ENCODE measurements at places on chromosomes 5 and 9.

- no peak for DNase-seq
These were observed 156.4 kb upstream of the ADAMTS16 start for GRCh38 chr5:4983701-4984100.

DNA sequence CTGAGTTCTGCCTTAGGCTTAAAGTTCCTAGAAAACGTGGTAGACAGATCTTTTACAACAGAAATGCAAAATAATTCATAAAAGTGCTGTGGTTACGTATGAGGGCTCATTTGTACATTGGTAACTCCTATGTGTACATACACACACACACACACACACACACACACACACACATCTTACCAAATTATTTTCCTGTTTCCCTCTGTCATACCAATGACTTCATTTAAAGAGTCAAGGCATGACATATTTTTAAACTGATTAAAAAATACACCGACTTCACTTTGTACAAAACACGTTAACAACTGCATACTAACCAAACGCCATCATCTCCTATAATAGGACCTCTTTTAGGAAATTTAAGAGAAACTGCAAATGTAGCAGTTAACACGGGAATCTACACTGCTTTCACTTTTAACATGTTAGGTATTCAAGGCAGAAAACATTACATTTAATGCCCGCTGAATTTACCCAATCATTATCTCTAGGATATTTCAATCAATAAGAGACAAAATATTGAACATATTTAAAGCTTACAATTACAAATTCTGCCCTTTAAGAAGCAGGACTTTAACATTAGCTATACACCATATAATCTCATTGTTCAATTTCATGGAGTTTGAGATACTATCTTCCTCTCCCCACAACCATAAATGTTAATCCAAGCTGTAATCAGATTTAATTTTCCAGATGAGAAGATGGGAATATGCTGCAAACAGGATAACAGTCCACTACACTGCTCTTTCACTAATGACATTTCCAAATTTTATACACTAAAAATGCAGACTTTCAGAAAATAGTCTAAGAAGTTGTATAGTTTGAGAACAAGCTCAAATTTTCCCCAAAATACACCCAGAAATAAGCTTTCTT is 133.1 kb downstream of the DENND1A start:
- DNase-seq: no peak

DNA sequence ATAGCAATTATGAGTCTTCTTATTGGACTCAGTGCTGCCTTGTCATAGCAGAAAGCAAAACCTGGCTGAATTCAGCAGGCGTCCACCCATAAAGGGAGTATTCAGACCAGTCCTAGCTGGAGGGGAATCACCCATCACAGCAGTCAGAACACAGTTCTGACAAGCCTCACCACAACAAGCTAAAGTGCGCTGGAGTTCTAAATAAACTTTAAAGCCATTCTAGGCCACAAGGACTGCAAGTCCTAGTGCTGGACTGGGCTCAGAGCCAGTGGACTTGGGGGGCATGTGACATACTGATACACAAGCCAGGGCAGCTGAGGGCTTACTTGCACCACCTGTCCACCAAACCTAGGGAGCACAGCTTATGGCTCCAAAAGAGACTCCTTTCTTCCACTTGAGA is 115.3 kb upstream of the PCSK5 start:
- no peak for DNase-seq

GRCh38 chr9:116483622-116484491 is 203.2 kb upstream of the TRIM32 start:
- DNase-seq: no peak

DNA sequence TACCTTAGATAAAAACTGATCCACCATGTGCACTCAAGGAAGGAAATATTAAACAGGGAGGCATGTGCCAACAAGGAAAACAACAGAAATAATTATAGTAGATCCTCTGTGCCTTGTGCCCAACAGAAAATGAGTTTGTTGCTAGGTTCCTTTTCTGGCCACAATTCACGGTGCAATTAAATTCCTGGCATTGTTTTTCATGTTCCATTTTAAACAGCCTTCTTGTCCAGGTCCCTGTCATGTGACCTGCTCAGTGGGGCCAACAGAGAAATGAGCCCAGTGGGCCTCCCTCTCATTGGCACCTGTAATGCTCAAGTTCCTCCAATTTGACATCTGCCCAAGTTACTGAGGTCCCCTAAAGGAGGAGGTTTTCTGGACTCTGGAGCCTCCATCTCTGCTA is 56.5 kb downstream of the SPOCK1 start:
- no peak for DNase-seq

GRCh38 chr5:111931655-111932054 is 174.7 kb upstream of the NREP start:
- DNase-seq: no peak

- DNase-seq: no peak
These were observed 1791.8 kb upstream of the WWC1 start for GRCh38 chr5:166499447-166500240.

- peak; percentile 70 for DNase-seq
These were observed 154.5 kb downstream of the NR3C1 start for GRCh38 chr5:143248822-143249579.

- no peak for DNase-seq
These were observed 26.3 kb upstream of the SYNPO start for GRCh38 chr5:150613991-150614660.

DNA sequence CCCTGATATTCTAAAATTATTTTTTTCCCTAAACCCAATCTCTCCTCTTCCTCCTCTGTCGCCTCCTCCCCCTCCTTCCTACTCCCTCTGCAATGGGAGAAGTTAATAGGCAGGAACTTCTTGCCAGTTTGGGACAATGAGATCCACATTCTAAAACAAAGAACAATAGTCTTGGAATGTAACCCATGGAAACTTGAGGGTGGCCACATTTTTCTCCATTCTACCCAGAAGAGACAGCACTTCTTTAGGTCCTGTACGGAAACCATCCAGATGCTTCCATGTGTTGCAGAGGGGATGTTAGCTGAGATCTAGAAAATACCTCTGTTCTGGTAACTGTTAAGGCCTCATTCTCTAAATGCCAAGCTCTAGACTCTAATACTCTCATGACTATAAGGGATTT is 10.0 kb downstream of the SPARC start:
- no peak for DNase-seq

- peak; percentile 51 for DNase-seq
These were observed 132.4 kb downstream of the GCNT1 start for GRCh38 chr9:76591256-76591950.

DNA sequence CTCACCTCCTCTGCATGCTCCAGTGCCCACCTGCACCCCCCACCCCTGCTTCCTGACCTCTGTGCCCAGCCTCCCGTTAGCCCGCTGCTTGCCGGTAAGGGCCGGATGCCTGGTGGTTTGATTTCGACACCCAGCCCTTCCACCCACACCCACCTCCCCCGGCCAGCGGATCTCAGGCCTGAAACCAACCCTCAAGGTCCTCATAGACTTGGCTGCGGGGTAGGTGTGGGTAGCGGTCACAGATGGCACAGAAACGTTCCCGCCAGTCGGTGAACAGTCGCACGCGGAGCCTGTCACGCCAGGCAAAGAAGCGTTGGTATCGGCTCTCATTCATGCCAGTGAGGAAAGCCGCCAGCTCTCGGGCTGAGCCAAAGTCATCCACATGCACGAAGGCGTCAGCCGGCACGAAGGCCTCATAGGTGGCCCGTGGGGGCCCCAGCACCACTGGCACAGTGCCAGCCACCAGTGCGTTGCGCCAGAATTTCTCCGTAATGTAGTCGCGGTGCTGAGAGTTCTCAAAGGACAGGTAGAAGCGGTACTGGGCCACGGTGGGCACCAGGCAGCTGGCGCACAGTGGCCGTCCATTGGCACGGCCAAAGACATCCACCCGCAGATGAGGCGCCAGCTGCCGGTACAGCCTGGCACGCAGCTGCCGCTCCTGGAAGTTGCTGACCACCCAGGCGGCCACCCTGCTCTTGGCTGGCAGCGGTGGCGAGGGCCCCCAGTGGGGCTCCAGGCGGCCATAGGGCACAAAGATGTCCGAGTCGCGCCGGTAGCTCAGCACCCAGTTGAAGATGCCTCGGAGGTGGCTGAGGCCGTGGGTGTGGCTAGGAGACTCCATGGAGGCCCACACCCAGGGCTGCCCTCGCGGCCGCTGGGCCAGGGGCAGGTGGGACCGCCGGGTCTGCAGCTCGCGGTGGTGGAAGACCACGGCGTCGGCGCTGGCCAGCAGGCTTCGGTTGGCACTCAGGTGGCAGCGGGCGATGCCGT is 1.1 kb downstream of the FUT7 start:
- no peak for DNase-seq

DNA sequence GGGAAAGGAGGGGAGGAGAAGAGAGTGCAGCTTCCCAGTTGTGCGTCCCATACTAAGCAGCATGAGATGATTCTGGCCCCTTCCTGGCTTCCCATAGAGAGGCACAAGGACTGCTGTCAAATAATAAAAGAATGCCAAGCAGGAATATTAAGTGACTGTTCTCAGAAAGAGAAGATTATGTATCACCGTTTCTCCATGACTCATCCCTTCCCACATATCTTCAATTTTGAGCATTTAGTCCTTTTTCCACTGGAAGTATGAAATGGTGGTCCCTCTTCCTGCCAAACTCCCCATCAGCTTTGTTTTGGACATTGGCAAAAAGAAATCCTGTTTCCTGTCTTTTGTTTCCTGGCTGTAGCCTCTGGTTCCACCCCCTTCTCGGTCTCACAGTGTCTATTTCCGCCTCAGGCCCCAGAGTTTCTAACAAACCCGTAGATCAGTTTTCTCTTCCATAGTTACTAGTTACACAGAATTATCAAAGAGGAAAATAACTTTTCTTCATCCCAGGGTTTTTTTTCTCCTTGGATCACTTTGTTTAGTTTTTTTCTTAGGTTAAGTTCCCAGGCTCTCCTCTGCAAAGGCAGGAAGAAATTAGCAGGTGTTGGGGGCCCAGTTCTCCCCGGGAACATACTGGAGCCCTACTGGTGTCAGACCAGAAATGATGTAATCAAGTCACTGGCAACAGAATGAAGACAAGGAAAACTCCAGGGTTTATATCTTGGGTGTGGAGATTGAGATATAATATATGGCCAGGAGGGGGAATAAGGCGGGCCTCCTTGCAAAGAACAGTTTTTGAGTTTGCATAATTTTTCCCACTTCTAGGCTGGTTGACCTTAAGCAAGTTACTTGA is 26.4 kb upstream of the ARHGAP26 start:
- DNase-seq: peak; percentile 34

- DNase-seq: no peak
These were observed 34.7 kb downstream of the ZNF474 start for GRCh38 chr5:122164070-122164435.

DNA sequence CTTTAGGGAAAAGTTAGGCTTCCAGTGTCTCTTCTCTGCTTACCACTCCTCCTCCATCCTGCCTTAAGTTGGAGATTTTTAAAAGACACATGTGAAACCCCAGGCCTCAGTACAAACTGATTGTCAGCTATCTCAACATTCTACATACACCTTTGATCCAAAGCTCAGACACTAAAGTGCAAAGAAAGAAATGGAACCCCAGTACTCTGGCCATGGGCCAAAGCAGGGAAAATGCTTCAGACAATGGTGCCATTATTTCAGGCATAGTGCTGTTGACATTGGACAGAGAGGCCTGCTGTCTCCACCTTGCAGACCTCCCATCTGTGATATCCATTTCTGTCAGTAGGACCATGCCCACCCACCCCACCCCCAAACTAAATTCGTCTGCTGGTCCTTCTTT is 49.1 kb downstream of the G3BP1 start:
- no peak for DNase-seq

GRCh38 chr9:129162497-129163197 is 15.4 kb downstream of the IER5L start:
- DNase-seq: no peak

DNA sequence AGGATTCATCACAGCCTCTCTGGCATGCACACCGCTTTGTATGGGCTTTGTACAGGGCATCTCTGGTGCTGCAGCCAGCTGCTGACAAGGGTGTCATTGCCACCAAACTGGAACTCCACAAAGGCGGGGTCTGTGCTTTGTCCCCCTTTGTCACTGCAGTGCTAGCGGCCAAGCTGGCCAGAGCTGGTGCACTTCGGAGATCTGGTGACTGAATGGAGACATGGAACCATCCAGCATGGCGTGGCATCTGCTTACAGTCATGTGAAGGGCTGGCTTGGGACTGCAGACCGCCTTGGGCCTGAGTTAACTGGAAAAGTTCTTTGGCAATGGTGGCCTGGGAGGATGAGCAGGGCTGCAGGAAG is 18.7 kb upstream of the COL5A1 start:
- no peak for DNase-seq

- DNase-seq: peak; percentile 54
These were observed 46.2 kb downstream of the PCA3 start for GRCh38 chr9:76810377-76810957.

- DNase-seq: no peak
These were observed 4.2 kb downstream of the CTXN3 start for GRCh38 chr5:127652952-127653611.

GRCh38 chr5:16578474-16578883 is 38.3 kb downstream of the RETREG1 start:
- no peak for DNase-seq

- no peak for DNase-seq
These were observed 3.6 kb upstream of the IL4 start for GRCh38 chr5:132669966-132670882.

DNA sequence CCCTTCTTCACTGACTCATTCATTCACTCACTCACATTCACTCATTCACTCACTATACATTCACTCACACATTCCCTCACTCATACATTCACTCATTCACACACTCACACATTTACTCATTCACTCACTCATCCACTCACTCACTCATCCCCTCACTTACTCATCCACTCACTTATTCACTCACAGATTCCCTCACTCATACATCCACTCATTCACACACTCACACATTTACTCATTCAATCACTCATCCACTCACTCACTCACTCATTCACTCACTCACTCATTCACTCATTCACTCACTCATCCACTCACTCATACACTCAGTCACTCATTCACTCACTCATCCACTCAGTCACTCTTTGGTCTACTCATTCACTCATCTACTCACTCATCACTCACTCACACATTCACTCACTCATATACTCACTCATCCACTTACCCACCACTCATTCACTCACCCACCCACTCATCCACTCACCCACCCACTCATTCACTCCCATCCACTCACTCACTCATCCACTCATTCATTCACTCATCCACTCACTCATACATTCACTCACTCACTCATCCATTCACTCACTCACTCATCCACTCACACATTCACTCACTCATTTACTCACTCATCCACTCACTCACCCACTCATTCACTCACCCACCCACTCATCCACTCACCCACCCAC is 27.2 kb downstream of the WNK2 start:
- DNase-seq: no peak

DNA sequence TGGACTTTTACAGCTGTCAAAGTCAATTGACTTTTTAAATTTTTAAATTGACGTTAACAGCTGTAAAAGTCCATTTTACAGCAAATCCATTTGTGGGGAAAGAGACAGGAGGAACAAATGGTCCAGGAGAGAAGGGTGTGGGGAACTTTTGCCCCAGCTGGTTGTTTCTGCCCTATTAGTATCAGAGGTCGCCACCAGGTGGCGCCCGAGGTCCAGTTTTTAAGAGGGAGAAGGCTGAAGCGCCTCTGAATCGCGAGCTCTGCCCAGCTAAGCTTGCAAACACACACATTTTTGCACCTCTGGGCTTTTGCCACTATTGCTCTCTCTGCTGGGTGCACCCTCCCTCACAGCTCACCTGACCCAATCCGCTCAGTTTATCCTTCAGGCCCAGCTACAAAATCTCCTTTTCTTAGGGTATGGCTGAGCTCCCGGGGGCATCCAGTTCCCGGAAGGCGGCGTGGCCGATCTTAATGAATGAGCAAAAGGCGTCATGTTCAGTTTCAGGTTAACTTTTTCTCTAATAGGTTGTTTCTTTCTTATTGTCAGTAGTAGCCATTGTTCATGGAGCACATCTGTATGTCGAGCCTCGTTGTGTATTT is 6.3 kb upstream of the TTLL11 start:
- peak; percentile 60 for DNase-seq

GRCh38 chr5:107699425-107699824 is 28.7 kb upstream of the EFNA5 start:
- DNase-seq: no peak
